ENCODE measurements at places on chromosomes 1 and 21. TPM values are rescaled to one million over a fixed set of nuclear protein-coding genes. Genes with fewer than 3 reads are reported as not detected.

DNA sequence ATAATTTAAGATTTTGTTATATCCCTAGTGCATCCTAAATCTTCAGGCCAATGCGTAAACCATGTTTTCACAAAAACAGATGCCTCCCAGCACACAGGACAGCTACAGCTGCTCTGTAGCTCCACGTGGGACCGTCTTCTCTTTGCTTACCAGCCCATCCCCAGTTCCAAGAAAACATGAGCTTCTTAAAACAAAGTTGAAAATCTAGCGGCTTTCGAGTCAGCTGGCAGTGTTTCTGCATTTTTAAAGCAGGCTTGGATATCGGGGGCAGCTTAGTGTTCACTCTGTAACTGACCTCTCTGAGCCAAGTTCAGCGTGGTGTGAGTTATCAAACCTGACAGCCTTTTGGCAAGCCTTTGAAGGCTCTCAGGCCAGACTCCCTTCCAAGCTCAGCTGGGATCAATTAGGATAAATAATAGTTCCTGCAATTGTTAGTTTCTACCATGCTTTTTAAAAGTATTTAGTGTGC, 881.5 kb downstream of the LTN1 start:
- peak; percentile 94 for DNase-seq

DNA sequence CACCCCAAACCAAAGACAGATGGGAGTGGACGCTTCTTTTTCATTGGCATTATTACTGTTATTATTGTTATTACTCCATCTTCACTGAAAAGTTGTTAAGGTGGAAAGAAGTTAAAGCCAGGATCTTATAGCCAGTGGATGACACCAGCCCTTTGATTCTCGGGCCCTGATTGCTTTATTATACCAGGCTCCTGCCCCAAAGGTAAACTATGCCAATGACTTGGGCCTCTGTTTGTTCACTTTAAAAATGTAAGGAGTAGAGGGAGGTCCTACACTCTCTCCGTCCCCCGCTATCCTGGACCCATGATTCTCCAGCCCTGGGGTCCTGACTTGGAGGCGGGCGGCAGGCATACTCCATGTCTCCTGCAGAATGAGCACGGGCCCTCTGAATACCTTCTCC, 106.8 kb downstream of the TOMM20 start:
- no peak for DNase-seq

GRCh38 chr1:12450090-12450755, 167.8 kb downstream of the DHRS3 start:
- DNase-seq: no peak

- no peak for DNase-seq
Measured at GRCh38 chr1:167483790-167484189, 34.5 kb downstream of the CD247 start.

- no peak for DNase-seq
Measured at GRCh38 chr1:233868461-233868860, 36.0 kb upstream of the SLC35F3 start.

DNA sequence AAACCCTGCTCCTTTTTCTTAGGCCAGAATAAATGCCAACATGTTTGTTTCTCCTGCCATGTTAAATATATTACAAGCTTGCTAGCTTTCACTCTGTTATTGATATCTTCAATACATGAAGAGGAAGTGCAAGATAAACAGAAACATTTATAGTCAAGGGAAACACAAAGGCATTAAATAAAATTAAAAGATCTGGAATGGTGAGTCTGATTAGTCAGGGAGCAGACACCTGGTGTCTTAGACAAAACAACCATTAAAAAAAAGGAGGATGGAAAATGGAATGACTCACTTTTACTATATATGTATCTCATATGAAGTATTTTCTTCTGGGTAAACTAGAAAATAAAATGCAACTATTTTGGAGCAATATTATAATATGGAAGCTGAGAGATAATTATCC, 123.3 kb downstream of the SMYD3 start:
- no peak for DNase-seq

GRCh38 chr1:45960930-45961715, 157.7 kb downstream of the MAST2 start:
- DNase-seq: no peak

- no peak for DNase-seq
Measured at GRCh38 chr21:20883408-20883800, 114.8 kb upstream of the NCAM2 start.

GRCh38 chr1:161196521-161197451, 2.1 kb downstream of the ADAMTS4 start:
- no peak for DNase-seq

GRCh38 chr1:229217716-229218115, 53.2 kb upstream of the RAB4A start:
- DNase-seq: no peak

GRCh38 chr1:225845571-225846259, 35.8 kb downstream of the EPHX1 start:
- DNase-seq: peak; percentile 60

The DNM3 gene
- 5.2 TPM for polyA plus RNA-seq

The OR2T2 gene
- polyA plus RNA-seq: not detected

The F11R gene
- polyA plus RNA-seq: 86.2 TPM

All from right lung (tissue), 10 donors.